ENCODE measurements at places on chromosomes 4 and X. TPM values are rescaled to one million over a fixed set of nuclear protein-coding genes. Genes with fewer than 3 reads are reported as not detected.

GRCh38 chrX:142663330-142664095 is 362.2 kb upstream of the SPANXN4 start:
- no peak for DNase-seq

- no peak for DNase-seq
These were observed 1.2 kb upstream of the NEUROG2 start for GRCh38 chr4:112517067-112517634.

- peak; percentile 85 for DNase-seq
These were observed 1.5 kb downstream of the BRWD3 start for GRCh38 chrX:80807992-80808735.

DNA sequence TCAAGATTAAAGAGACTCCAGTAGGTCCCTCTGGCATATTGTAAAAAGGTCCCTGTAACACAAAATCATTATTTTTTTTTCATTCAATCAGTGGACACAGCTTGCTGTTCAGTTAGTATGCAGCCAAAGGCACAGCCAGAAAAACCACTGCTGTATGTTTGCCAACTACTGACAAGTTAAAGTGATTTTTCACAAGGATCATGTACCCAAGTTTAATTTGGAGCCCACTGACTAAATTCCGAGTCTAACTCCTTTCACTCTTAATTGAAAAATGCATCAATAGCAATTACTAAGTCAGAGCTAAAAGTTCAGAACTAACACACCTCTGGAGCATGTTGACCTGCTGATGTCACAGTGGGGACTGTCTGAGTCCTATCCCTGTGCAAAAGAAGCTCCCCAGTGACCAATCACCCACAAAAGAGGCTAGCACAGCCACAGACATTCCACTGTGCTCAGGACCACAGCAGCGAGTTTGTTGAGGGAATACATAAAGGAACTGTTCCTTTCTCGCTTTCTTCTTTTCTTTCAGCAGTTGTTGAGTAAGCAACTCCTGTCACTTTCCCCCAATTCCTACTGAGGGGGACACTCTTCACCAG is 60.4 kb downstream of the STX18 start:
- no peak for DNase-seq

DNA sequence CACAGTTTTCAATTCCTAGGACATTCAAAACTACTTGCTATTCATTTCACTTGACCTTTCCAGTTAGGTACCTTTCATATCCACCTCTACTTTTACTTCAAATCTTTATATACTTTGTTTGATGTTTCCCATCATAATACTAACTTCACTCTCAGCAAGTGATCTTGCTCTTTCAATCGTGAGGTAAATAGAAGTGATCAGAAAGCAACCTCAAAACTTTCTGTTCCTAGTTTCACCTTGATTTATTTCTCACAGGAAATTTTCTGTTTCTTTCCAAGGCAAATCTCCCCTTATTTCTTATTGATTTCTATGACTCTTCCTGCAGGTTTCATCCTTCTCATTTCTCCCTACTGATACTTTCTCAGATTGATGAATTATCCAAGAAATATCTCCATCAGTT is 623.5 kb downstream of the FSTL5 start:
- no peak for DNase-seq

GRCh38 chrX:129830494-129830893 is 13.2 kb downstream of the ZDHHC9 start:
- no peak for DNase-seq

- DNase-seq = no peak
These were observed 473 bp upstream of the USP51 start for GRCh38 chrX:55490121-55490520.

DNA sequence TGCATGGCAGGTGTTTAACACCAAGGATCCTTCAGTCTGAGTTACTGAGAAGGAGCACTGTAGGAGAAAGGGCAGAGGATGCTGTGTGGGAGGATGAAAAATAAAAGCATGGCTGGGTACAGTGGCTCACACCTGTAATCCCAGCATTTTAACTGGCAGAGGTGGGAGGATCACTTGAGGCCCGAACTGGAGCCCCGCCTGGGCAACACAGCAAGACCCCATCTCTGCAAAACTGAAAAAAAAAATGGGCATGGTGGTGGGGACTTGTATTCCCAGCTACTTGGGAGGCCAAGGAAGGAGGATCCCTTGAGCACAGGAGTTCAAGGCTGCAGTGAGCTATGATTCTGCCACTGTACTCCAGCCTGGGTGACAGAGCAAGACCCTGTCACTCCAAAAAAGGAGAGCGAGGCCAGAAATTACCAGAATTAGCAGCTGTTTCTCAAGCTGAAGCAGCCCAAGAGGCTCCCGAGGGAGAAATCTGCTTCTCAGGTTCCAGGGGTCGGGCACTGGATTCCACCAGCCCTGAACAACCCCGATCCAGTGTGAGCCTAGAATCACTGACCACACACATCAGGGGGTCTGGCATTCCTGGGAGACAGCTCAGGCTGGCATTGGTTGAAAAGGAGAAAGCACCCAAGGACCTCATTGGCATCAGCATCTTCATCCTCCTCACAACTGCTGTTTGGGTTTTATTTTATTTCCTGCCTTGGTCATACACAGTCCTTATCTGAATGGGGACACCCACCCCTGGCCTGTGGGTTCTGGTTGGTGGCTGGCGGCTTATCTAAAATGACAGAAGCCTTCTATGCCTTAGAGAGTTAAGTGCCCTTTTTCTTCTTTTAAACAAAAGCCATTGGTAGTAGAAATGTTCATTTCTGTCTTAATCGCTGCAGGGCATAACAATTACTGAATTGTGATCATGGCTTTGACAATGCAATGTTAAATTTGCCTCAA is 66.3 kb upstream of the TRIM2 start:
- no peak for DNase-seq

- no peak for DNase-seq
These were observed 117.0 kb downstream of the CHRDL1 start for GRCh38 chrX:110678591-110678990.

PPP4R3C gene
- polyA plus RNA-seq = not detected

BRS3 gene
- not detected for polyA plus RNA-seq

BMP2K gene
- polyA plus RNA-seq = 1.6 TPM

POU3F4 gene
- not detected for polyA plus RNA-seq

PPP1R2C gene
- polyA plus RNA-seq = 4.4 TPM

FABP2 gene
- not detected for polyA plus RNA-seq

Measured in CD8-positive, alpha-beta memory T cell (primary cell).